Aorta (tissue), 5 donors: ENCODE measurements at places on chromosomes 2 and 18.

- no peak for DNase-seq
Measured at GRCh38 chr2:10228611-10229365, 73.9 kb upstream of the HPCAL1 start.

DNA sequence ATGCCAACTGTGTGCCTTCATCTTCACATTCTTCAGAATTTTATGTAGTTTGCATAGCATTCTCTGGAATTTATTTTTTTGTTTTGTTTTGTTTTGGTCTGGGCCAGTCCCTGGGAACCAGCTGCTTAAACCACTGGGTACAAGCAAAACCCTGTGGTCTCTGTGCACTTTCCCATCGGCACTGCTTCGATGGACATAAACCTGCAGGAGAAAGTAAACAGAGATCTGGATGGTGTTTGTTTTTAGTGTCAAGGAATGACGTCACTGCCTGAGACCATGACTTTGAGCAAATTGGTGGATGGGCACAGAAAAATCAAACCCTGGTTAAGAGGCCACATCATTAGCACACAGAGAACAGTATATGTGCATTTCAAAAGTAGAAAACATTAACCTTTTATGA lies 64.7 kb upstream of the RASGRP3 start:
- DNase-seq, result no peak

GRCh38 chr2:46601328-46601963 lies 122.1 kb downstream of the TMEM247 start:
- no peak for DNase-seq

DNA sequence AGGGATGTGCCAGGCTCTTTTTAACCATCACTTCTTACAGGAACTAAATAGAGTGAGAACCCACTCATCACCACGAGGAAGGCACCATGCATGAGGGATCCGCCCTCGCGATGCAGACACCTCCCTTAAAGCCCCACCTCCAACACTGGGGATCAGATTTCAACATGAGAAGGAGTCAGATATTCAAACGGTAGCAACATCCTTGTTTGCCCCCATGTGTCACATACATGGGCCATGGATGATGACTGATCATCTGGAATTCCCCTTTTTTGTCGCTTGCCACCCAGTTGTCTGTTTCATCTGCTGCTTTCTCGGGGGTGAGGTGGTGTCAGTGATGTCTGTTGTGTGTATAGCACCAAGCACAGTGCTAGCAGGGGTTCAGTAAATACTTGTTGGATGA lies 57.9 kb downstream of the NCK2 start:
- DNase-seq, result no peak

- DNase-seq, result no peak
Measured at GRCh38 chr18:3947383-3947782, 497.4 kb downstream of the TGIF1 start.

- no peak for DNase-seq
Measured at GRCh38 chr2:161208527-161209139, 48.4 kb downstream of the TANK start.

DNA sequence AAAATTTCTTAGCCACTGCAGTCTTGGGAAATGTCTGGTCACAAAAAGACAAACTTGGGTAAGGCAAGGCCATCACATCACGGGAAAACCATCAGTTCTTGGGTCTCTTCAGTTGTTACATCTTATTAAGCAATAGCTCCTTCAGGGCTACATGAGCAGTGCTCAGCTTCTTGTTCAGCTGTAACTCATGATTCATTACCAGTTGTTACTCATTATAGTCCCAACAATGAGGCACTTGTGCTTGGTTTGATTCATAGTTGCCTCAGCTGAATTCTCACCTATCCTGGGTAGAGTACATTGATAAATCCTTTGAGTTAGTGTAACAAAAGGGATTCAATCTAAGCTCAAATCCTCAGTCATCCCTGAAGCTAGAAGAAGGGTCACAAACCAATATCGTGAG lies 102.4 kb upstream of the DCC start:
- DNase-seq, result no peak

- no peak for DNase-seq
Measured at GRCh38 chr2:237715459-237715947, 83.1 kb upstream of the RBM44 start.

DNA sequence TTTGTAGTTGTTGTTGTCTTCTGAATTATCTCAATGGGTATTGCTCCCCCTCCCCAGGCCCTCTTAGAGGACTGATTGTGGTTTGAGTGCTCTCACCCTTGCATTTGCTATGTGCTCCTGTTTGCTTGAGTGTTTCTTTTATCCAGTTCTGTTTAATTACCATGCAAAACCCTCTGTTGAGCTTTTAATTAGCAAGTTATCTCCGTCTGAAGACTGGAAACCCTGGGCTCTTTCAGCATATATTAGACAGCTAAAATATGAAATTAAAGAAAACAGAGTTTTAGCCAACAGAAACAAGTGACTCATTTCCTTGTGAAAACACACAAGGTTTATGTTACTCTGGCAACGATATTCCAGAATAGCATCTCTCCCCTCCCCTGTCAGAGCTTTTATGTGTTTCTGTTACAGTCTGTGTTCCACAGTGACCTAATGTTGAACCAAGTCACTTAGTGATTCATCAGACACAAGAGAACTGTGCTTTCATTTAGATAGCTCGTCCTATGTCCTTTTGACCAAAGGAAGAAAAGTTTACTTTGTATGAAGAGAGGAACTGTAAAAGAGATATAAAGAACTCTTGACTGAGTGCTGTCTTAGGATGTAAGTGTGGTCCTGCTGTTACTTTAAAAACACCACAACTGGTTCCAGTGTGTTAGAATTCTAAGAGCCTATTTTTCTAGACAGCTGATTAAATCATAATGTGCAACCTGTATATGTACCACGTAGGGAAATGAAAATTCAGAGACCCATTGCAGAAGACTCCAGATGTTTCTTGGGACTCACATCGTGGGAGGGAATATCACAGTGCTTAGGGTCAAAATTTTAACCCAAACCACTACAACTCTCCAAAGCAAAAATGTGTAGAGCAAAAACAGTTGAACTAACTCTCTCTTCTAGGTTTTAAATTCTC lies 172.8 kb upstream of the RBMS1 start:
- no peak for DNase-seq

GRCh38 chr18:75124551-75124950 lies 84.4 kb downstream of the PTGR3 start:
- DNase-seq, result no peak

- peak; percentile 59 for DNase-seq
Measured at GRCh38 chr2:128777196-128778035, 458.7 kb upstream of the HS6ST1 start.

GRCh38 chr2:200471324-200471848 lies 38.5 kb downstream of the KCTD18 start:
- DNase-seq, result no peak

DNA sequence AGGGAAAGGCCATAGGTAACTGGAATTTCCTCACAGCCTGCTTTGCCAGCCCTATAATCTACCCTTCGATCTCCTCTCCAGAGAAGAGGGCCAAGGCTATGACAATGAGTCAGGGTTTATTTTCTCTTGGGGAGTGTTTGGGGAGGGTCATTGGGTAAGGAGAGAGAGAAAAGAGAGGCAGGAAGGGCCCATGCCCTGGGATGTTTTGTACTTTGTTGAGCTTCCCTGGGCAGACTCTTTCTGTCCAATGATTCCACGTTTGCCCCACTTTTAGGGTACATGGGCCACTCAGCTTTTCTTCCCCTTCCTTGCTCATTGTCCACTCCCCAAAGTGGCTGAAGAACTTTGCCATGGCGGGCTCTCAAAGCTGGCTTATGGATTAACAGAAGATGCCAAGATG lies 224.2 kb downstream of the ALK start:
- no peak for DNase-seq

GRCh38 chr2:161381546-161381945 lies 34.6 kb upstream of the TBR1 start:
- no peak for DNase-seq

GRCh38 chr2:135803278-135803677 lies 33.7 kb downstream of the LCT start:
- no peak for DNase-seq

DNA sequence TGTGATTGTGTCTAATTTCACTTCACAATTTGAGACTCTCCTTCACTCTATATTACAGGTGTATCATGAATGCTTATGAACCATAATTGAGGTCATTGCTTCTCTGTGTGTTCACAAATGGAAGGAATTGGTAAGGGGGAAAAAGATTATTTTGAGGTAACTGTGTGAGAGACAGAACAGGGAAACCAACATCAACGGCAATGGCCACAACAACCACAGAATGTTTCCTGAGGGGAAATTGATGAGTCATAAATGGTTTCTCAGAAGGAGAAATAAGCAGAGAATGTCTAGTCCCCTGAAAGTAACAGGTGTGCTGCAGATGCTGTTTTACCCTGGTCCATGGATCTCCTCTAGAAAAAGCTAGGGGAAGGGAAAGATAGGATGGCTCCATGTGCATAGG lies 361.2 kb upstream of the GALNT5 start:
- no peak for DNase-seq

- DNase-seq, result no peak
Measured at GRCh38 chr18:77066101-77066500, 66.5 kb downstream of the MBP start.

DNA sequence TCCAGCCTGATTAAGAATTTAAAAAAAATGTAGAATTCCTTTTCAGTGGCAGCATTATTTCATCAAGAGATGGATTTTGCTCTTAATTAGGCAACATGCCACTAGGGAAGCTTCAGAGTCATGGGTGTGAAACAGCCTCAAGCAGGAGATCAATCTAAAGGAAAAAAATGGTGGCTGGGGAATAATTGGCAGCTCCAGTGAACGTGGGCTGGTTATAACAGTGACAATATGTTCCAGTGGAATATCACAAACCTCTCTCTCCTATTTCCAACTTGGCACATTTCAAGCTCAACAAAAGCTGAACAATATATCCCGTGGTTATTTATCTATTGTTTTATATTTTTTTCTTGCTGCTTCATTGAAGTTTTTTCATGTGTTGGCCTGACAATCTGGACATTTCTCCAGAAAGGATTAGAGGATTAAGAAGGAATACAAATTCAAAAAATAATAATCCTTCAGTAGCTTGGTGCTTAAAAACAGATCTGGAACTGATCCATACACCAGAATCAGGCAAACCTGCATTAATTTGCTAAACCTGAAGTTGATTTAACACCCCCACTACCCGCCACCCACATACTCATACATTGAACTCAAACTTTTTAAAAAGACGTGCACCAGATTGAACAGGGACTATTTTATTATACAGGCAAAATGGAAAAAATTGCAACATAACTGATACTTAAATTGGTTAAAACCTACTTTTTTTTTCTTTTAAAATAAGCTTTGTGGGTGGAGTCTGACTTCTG lies 255.9 kb upstream of the SPRED2 start:
- no peak for DNase-seq

- no peak for DNase-seq
Measured at GRCh38 chr2:162963156-162963555, 124.6 kb upstream of the KCNH7 start.

- no peak for DNase-seq
Measured at GRCh38 chr2:1752751-1753150, 8.4 kb upstream of the PXDN start.

DNA sequence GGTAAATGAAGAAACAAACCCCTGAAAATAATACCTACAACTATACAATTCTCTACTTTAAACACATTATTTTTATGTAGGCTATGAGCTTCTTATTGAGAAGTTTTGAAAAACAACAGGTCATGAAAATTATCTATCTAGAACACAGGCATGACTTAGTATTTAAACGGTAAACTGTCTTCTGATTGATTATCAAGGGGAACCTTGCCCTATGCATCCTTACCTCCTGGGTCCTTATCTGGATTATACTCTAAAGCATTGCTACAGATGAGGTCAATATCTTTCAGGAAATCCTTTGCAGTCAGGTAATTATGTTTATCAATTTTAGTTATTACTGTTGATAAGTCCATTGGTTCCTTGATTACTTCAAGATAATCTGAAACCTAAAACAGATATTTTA lies 144.3 kb downstream of the ATAD2B start:
- DNase-seq, result no peak

- DNase-seq, result no peak
Measured at GRCh38 chr2:109636317-109636716, 22.2 kb downstream of the SOWAHC start.

- no peak for DNase-seq
Measured at GRCh38 chr18:35334821-35335220, 9.4 kb downstream of the ZNF24 start.

DNA sequence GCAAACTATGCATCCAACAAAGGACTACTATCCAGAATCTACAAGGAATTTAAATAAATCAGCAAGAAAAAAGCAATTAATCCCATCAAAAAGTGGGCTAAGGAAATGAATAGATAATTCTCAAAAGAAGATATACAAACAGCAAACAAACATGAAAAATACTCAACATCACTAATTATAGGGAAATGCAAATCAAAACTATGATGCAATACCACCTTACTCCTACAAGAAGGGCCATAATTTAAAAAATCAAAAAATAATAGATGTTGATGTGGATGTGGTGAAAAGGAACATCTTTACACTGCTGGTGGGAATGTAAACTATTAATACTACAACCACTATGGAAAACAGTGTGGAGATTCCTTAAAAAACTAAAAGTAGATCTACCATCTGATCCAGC lies 164.7 kb downstream of the ZBTB7C start:
- DNase-seq, result no peak

GRCh38 chr2:39618236-39618635 lies 47.5 kb upstream of the TMEM178A start:
- DNase-seq, result no peak

- no peak for DNase-seq
Measured at GRCh38 chr2:222941510-222942032, 80.7 kb downstream of the ACSL3 start.

DNA sequence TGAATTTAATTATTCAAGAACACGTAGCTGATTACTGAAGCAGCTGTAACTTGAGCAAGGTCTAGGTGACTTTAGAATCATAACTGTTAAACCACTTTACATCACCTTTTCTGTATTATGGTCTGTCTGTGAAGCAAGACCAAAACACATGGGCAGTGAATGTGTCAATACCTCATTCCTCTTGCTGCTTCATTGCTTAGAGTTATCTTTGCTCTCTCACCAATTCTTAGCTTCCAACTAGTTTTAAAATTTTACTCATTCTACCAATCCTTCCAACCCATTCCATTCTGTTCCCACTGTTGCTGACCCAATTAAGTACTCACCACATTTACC lies 80.2 kb downstream of the MIB1 start:
- DNase-seq, result no peak
